ENCODE measurements at places on chromosomes 4 and X. TPM values are rescaled to one million over a fixed set of nuclear protein-coding genes. Genes with fewer than 3 reads are reported as not detected.

The SSX2 gene
- not detected for total RNA-seq

The TMEM271 gene
- total RNA-seq, result not detected

The SORBS2 gene
- total RNA-seq, result not detected

The DMRTC1B gene
- not detected for total RNA-seq

The DCLK2 gene
- total RNA-seq, result not detected

The LDB2 gene
- total RNA-seq, result not detected

The TBX22 gene
- total RNA-seq, result not detected

The PRDM5 gene
- total RNA-seq, result 0.48 TPM

The SPACA5 gene
- not detected for total RNA-seq

The ARR3 gene
- total RNA-seq, result not detected
